ENCODE measurements at places on chromosomes 7 and 10.
A peak's percentile ranks its signal among the peaks of the same experiment; 100 is the strongest.

- DNase-seq, result no peak
Measured at GRCh38 chr7:33873981-33874750, 31.2 kb upstream of the BMPER start.

GRCh38 chr10:63819753-63820329 lies 298.6 kb downstream of the REEP3 start:
- no peak for DNase-seq

DNA sequence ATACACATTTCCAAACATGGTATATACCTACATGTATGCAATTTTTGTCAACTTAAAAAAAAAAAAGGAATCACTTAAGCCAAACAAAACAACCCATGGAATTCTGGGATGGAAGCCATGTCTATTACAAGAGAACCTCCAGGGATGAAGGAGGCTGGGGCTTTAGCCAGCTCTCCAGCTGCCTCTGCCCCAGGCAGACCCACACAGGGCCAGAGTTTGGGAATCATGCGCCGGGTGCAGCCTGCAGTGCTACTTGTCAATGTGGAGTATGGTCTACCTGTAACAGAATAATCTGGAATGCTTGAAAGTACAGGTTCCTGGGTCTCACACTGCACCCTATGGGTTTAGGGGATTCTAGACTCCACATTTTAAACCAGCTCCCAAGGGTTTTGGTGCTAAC lies 10.8 kb downstream of the ATP6V0E2 start:
- DNase-seq, result no peak

GRCh38 chr7:158531661-158532060 lies 56.0 kb downstream of the PTPRN2 start:
- DNase-seq, result no peak

- DNase-seq, result peak; percentile 71
Measured at GRCh38 chr10:26479766-26480492, 41.8 kb downstream of the APBB1IP start.

DNA sequence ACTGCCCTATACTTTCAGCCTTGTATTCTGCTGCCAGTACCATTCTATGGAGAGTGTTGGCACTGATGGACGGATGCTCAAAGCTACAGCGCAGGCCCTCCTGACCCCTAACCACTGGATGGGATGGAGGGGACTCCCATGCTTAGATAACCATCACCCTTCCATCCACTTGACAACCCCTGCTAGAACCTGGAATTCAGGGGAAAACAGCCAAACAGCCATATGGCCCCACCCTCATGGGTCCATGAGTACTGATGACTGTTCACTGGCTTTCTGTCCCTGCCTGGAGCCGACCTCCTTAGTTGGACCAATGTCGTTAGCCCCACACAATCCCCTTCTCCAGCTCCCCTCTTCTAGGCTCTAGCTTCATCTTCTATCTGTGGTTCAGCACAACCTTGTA lies 16.2 kb downstream of the DUSP5 start:
- DNase-seq, result no peak
